M059J (cell line): ENCODE measurements at places on chromosomes 3 and 15. TPM values are rescaled to one million over a fixed set of nuclear protein-coding genes. Genes with fewer than 3 reads are reported as not detected.

The GPR156 gene
- total RNA-seq = 0.66 and 2.2 TPM in 2 replicates

The CYP1A2 gene
- not detected in 2 replicates for total RNA-seq

The PRR20G gene
- total RNA-seq = not detected in 2 replicates

The SMCO1 gene
- total RNA-seq = 0.05 TPM in 1 of 2 replicates, not detected in the other

The KLHDC8B gene
- total RNA-seq = 2.9 and 5.0 TPM in 2 replicates

The SLC22A14 gene
- not detected in 2 replicates for total RNA-seq

The A4GNT gene
- not detected in 2 replicates for total RNA-seq

The SAMD7 gene
- total RNA-seq = not detected in 2 replicates

The P2RY14 gene
- total RNA-seq = not detected in 2 replicates

The GOLGA6L7 gene
- total RNA-seq = not detected in 2 replicates

The IQCH gene
- total RNA-seq = 4.3 and 8.3 TPM in 2 replicates

The CPNE9 gene
- total RNA-seq = not detected in 2 replicates

The AGBL1 gene
- total RNA-seq = not detected in 2 replicates

The CACNA2D3 gene
- 0.91 TPM in 2 replicates for total RNA-seq

The GOLGA6A gene
- total RNA-seq = not detected in 2 replicates

The ZIC1 gene
- total RNA-seq = 7.9 and 10.5 TPM in 2 replicates

The JAGN1 gene
- total RNA-seq = 22.6 and 30.6 TPM in 2 replicates

The LYZL4 gene
- total RNA-seq = not detected in 2 replicates

The BOC gene
- 5.0 and 12.5 TPM in 2 replicates for total RNA-seq

The WNT5A gene
- 92.8 and 113 TPM in 2 replicates for total RNA-seq

The CAMP gene
- not detected in 2 replicates for total RNA-seq

The THSD4 gene
- total RNA-seq = 5.3 and 9.9 TPM in 2 replicates

The GOLGA8B gene
- total RNA-seq = 3.3 and 9.0 TPM in 2 replicates

The PRSS50 gene
- total RNA-seq = not detected in 2 replicates

The MAP6D1 gene
- 0.30 and 0.64 TPM in 2 replicates for total RNA-seq

The CCR5 gene
- not detected in 2 replicates for total RNA-seq

The POLQ gene
- total RNA-seq = 11.7 and 16.9 TPM in 2 replicates

The GOLGA6L1 gene
- total RNA-seq = not detected in 2 replicates

The SLC28A2 gene
- total RNA-seq = not detected in 2 replicates

The SERINC4 gene
- total RNA-seq = not detected in 2 replicates

The GPR176 gene
- total RNA-seq = 75.9 and 107 TPM in 2 replicates

The CCR9 gene
- not detected in 2 replicates for total RNA-seq
